ENCODE measurements at places on chromosomes 5 and 9.

- peak; percentile 13 for DNase-seq
These were observed 456.0 kb downstream of the RAB3C start for GRCh38 chr5:59038798-59039295.

- DNase-seq, result no peak
These were observed 22.0 kb downstream of the ZNF618 start for GRCh38 chr9:113898151-113898550.

GRCh38 chr5:121199216-121199999, 652.3 kb upstream of the FTMT start:
- DNase-seq, result no peak

DNA sequence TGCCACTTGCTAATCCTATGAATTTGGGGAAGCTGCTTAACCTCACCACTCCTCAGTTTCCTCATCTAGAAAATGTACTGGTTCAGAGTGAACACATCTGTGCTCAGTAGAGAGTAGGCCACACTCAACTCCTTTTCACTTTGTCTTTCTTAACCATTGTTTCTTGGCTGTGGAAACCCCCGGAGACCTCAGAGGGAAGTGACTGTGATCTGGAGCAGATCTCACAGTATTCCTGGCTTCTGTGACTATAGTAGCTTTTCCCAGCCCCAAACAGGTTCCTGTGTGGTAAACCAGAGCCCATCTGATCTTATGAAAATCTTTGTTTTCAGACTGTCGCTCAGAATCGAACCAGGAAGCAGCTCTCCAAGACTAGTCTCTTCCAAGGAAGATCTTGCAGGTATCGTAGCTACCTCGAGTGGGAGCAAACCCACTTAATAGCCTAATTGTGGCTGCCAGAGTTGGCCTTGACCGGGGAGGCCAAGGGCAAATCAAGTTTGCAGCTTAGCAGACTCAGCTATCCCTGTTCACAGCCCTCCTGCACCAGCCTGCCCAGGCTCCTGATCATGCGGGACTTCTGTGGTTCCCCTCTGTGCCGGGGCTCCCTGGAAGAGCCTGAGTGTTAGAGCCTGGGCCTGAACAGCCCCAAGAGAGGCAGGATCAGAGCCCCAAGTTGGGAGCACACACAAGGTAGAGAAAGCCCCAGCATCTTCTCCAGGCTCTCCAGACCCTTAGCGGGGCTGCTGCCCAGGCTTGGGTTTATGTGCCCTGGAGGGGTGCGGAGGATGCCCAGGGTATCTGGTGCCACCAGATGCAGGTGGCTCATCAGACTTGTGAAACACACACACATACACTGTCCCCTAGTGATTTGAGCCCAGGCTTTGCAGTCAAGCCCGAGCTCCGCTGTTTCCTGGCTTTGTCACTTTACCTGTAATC, 52.2 kb upstream of the ANGPTL2 start:
- no peak for DNase-seq

DNA sequence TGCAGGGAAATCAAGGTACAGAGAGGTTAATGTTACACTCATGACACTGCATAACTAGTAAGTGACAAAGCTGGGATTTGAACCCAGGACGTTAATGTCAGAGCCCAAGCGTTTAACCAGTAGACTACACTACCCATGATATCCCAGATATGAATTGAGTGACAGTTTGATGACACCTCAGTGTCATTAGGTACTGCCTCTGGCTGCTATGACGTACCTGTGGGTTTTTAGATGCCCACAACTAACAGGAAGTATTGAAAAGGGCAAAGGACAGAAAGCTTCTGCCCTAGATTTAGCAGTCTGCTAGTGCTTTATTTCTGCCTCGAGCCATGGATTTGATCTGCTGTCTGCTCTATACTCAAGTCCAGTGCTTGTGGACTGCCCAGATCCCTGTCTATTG, 56.2 kb downstream of the GLRA1 start:
- DNase-seq, result peak; percentile 59

- peak; percentile 30 for DNase-seq
These were observed 136.9 kb upstream of the FBN2 start for GRCh38 chr5:128674837-128675446.

DNA sequence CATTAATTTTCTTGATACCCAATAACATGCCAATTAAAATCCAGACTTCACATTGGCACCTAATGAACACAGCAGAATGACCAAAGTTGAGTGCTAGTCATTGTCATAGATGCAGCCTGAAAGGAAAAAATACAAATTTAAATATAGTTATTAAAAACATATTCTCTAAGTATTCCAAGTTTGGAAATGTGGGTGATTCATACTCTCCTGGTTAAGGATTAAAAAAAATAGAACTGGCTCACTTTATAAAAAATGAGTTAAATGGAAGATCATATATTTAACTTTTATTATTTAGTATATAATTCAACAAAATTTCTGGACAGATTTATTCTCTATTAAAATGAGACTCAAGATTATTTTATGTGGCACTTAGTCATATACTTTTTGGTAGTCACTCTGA, 33.2 kb upstream of the RICTOR start:
- DNase-seq, result no peak

GRCh38 chr5:57778501-57779091, 296.0 kb upstream of the ACTBL2 start:
- no peak for DNase-seq

DNA sequence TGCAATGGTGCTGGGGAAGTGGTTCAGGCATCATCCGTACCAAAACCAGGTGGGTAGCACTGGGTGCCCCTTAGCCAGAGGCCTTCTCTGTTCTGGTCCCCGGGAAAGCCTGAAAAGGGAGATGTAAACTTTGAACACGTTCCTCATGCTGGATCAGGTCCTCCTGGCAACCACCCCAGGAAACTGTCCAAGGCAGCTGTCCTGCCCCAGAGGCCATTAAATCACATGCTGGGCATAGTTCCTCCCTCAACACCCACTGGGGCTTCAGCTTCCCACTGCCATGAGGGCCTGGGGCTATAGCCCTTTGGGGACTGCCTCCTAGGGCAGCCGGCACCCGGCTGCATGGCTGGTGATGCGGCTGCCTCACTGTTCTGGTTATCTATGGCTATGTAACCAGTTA, 228.9 kb upstream of the MVB12B start:
- DNase-seq, result no peak

GRCh38 chr9:93456504-93456903, 3.1 kb upstream of the FAM120AOS start:
- DNase-seq, result peak; percentile 28
